GM04503 (cell line): ENCODE measurements at places on chromosomes 1 and 21.

DNA sequence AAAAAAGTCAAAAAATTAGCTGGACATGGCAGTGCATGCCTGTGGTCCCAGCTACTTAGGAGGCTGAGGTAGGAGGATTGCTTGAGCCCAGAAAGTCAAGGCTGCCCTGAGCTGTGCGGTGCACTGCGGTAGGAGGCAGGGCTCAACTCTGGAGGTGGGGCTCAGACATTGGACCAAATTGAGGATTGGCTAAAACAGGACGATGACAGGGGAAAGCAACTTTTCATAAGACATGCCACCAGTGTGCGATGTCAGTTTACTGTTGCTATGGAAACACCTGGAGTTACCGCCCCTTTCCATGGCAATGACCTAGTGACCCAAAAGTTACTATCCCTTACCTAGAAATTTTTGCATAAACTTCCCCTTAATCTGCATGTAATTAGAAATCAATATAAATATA, 85.3 kb downstream of the DISP3 start:
- no peak for DNase-seq

- DNase-seq = no peak
These were observed 10.2 kb downstream of the KMO start for GRCh38 chr1:241542199-241542907.

GRCh38 chr1:202374099-202374498, 25.6 kb downstream of the PPP1R12B start:
- DNase-seq = no peak

GRCh38 chr1:28591708-28592320, at the start of gene RAB42:
TSS of gene RAB42 (plus strand) at chr1:28592265. CDS start at chr1:28592512, 247 bp downstream.
- no peak for DNase-seq

GRCh38 chr1:26066857-26067256, 573 bp downstream of the TRIM63 start:
- no peak for DNase-seq

GRCh38 chr1:35033346-35033745, 1.6 kb upstream of the ZMYM6 start:
- DNase-seq = no peak
